Fibroblast of villous mesenchyme (primary cell): ENCODE measurements at places on chromosomes 12 and 14. TPM values are rescaled to one million over a fixed set of nuclear protein-coding genes. Genes with fewer than 3 reads are reported as not detected.

- peak; percentile 97 for DNase-seq
Measured at GRCh38 chr14:53355581-53356112, 202.5 kb upstream of the DDHD1 start.

DNA sequence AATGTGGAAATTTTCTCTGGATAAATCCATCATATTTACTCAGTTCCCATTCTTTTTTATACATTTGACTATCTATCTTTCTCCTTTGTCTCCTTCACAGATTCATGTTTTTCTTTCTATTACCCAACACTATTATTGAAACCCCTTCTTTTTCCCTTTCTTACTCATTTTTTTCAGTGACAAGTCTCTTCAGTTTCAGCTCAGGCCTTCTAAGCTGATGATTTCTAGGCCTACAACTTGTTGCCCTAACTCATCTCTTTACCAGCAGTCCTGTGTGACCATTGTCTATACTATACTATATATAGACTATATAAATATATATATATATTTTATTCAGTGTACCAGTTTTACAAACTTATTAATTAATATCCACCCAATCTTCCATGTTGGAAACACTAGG is 31.8 kb downstream of the SLC16A7 start:
- DNase-seq = no peak

- peak; percentile 39 for DNase-seq
Measured at GRCh38 chr14:75518625-75519024, 3.6 kb upstream of the BATF start.

- no peak for DNase-seq
Measured at GRCh38 chr14:52733824-52734223, 3.9 kb downstream of the STYX start.

DNA sequence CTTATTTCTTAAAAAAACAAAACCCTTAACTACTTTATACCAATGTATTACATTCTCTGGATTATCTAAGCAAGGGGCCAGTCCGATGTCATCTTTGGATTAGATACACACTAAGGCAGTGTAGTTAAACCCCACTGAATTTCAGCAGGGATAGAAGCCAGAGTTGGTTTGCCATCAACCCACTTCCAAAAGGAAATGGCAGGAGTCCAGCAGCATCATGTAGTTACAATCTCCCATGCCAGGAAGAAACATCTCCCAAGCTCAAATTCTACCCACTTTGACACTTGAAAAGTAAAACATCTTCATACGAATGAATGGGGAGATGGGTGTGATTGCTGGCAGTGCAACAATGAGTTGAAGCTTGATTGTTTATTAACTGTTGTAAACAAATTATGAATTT is 203.5 kb upstream of the PLXNC1 start:
- DNase-seq = no peak

- peak; percentile 33 for DNase-seq
Measured at GRCh38 chr14:68487805-68488590, 304.9 kb downstream of the ZFP36L1 start.

GALC gene
- 18.0 and 19.9 TPM in 2 replicates for total RNA-seq
